ENCODE measurements at places on chromosomes 2 and 18. TPM values are rescaled to one million over a fixed set of nuclear protein-coding genes. Genes with fewer than 3 reads are reported as not detected.

Gene ALLC
- not detected for total RNA-seq

GRCh38 chr2:134258684-134259388 is 5.0 kb downstream of the MGAT5 start:
- peaks cover 26% of the 10 kb centered on the region for H3K36me3 ChIP-seq
- H3K27me3 ChIP-seq = no peaks in the 10 kb centered on the region
- peak overlapping the region; percentile 76 for H3K27ac ChIP-seq
- peak; percentile 75 for DNase-seq
- H3K4me3 ChIP-seq = no peak overlapping the region

DNA sequence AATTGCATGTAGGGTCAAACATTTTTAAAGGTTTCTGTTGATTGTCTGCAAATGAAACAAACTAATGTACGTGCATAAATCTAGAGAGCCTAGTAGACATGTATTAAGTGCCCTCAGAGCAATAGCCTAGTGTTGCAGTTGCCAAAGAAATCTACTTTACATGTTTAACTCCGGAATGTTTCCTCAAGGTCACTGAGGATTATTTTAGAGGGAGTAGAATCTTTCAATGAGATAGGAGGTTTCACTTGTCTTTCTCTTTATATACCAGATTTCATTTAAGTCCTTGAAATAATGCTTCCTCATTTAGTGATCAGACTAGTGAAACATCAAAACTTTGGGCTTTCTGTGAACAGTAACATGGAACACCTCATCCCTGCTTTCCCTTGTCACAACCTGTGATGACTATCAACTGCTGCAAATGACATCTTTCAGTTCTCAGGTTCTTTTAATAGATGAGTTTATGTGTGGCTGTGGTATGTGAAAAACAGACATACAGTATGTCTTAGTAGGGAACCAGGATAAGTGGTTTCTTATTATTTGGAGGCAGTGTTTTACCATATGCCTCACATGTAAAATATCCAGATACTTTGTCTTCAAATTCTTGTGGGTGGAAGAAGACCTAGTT is 5.5 kb downstream of the UBE2E3 start:
- peaks cover 27% of the 10 kb centered on the region for H3K36me3 ChIP-seq
- no peak overlapping the region for H3K4me3 ChIP-seq
- no peak overlapping the region for H3K27ac ChIP-seq
- DNase-seq = no peak

DNA sequence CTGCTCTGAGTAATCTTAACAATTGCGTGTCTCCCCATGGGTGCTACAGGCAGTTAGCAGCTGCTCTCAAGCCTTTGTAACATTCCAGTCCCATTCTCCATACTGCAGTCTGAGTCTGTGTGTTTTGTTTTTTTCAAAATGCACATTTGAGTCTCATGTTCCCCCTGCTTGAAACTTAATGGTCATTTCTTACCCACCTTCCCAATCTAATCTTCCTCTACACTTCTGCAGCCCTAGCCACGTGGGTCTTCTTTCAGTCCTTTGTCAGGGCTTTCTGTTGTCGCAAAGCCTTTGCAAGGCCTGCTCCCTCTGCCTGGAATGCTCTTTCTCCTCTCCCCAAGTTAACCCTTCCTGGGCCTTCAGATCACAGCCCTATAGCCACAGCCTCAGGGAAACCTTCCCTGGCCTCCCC is 24.5 kb downstream of the ELAC1 start:
- no peak overlapping the region for H3K27ac ChIP-seq
- H3K27me3 ChIP-seq = no peaks in the 10 kb centered on the region
- no peaks in the 10 kb centered on the region for H3K4me1 ChIP-seq
- peaks cover 3% of the 10 kb centered on the region for H3K36me3 ChIP-seq
- H3K4me3 ChIP-seq = no peak overlapping the region
- DNase-seq = no peak

DNA sequence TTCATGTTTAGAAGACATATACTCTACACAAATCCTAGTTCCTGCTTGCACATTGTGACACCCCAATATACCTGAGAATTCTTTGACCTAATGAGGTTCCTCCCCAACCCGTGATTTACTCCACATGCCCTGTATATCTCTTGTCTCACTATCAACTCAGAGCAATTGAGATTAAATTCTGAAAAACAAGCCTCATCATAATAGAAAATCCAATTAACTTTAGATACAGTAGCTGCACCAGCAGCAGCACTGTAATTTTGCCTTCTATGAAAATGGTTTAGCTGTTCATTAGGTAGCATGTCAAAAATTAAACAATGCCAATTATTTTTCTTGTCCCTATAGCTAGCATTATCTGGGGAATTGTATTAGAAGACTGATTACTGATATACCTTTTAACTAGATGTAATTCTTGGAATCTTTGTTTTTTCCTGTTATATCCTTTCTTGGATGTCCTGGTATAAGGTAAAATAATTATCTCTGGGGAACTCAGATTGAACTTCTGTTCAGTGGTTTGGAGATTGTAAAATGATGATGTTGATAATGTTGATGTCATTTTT is 218.9 kb upstream of the TANK start:
- no peak for DNase-seq
- no peaks in the 10 kb centered on the region for H3K27me3 ChIP-seq
- no peaks in the 10 kb centered on the region for H3K36me3 ChIP-seq
- H3K4me1 ChIP-seq = peaks cover 8% of the 10 kb centered on the region

DNA sequence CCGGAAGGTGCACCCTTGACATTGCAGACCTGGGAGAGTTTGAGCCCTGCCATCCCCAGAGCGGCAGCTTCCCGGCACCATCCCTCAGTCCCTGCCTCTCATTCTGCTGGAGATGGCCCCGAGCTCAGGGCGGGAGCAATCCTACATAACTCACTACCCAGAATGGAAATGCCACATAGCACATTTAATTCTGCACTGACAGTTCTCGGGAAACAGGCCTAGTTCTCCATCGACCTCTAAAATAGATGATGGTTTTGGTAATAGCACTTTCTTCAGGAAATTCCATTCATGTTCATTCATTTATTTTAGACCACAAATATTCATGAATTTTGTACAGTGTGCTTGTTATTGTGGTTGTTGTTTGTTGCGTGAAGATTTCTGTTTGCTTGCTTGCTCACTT is 92.9 kb upstream of the SLC14A2 start:
- H3K36me3 ChIP-seq = no peaks in the 10 kb centered on the region
- no peak overlapping the region for H3K4me3 ChIP-seq
- peaks cover 3% of the 10 kb centered on the region for H3K27me3 ChIP-seq
- H3K27ac ChIP-seq = no peak overlapping the region
- no peaks in the 10 kb centered on the region for H3K4me1 ChIP-seq
- no peak for DNase-seq

Measured in activated CD8-positive, alpha-beta T cell treated with anti-CD3 and anti-CD28 coated beads for 36 hours (primary cell).